ENCODE measurements at places on chromosomes 4 and X.
A peak's percentile ranks its signal among the peaks of the same experiment; 100 is the strongest.

GRCh38 chrX:18890724-18891547 lies 93.0 kb downstream of the PHKA2 start:
- no peak overlapping the region for H3K27ac ChIP-seq
- no peaks in the 10 kb centered on the region for H3K27me3 ChIP-seq
- H3K4me3 ChIP-seq = no peak overlapping the region
- H3K4me1 ChIP-seq = peaks cover 23% of the 10 kb centered on the region
- no peak for DNase-seq
- no peaks in the 10 kb centered on the region for H3K36me3 ChIP-seq

DNA sequence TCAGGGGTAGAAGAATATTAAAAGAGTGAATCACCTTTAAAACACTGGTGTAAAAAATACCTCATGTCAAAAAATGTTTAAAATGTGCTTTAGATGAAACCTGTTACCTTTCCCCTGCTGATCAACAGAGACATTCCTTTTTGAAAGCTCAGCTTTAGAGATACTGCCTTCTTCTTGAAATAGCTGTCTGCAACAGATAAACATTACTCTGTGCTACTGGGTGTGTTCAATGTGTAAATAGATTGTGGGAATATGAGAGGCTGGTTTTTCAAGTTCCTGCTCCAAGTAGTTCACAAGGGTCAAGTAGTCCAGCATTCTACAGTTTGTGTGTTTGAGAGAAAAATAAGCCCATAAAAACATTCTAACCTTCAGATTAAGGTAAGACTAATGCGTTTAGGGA lies at the start of gene SYTL5:
SYTL5 (plus strand) TSS at position 263 of the 400 bp plus-strand sequence. CDS start 27,337 bp downstream, outside the sequence.
- no peak for DNase-seq
- no peaks in the 10 kb centered on the region for H3K27me3 ChIP-seq
- H3K4me3 ChIP-seq = no peak within 1 kb of the TSS
- no peaks in the 10 kb centered on the region for H3K4me1 ChIP-seq
- no peaks in the 10 kb centered on the region for H3K36me3 ChIP-seq

GRCh38 chr4:64781737-64782326 lies 372.6 kb upstream of the TECRL start:
- no peak overlapping the region for H3K4me3 ChIP-seq
- H3K36me3 ChIP-seq = no peaks in the 10 kb centered on the region
- H3K27me3 ChIP-seq = no peaks in the 10 kb centered on the region
- no peak overlapping the region for H3K27ac ChIP-seq
- DNase-seq = no peak
- H3K4me1 ChIP-seq = no peaks in the 10 kb centered on the region

GRCh38 chr4:134753390-134753789 lies 551.8 kb upstream of the PABPC4L start:
- H3K4me3 ChIP-seq = no peak overlapping the region
- DNase-seq = no peak
- H3K27ac ChIP-seq = no peak overlapping the region
- no peaks in the 10 kb centered on the region for H3K4me1 ChIP-seq

DNA sequence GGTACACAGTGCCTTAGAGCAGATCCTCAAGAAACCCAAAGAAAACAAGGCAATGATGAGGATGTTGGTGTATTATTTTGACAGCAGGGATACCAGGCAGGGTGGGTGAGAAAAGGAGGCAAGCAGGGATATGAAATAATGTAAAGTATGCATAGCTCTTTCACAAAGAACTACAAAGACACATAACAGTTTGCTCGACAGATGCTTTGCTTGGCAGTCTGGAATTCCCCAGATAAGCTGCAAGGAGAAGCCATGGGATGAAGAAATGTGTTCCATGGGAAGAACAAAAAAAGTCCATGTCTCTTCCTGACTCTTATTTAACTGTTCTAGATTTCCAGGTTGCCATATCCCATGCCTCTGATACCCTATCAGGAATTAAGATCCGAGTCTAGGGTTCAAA lies 75.4 kb downstream of the FAM13A start:
- DNase-seq = no peak
- H3K27ac ChIP-seq = no peak overlapping the region
- no peaks in the 10 kb centered on the region for H3K36me3 ChIP-seq
- no peaks in the 10 kb centered on the region for H3K27me3 ChIP-seq
- peaks cover 3% of the 10 kb centered on the region for H3K4me1 ChIP-seq

GRCh38 chrX:9279234-9279544 lies 185.7 kb upstream of the TBL1X start:
- no peaks in the 10 kb centered on the region for H3K4me1 ChIP-seq
- H3K36me3 ChIP-seq = no peaks in the 10 kb centered on the region
- no peaks in the 10 kb centered on the region for H3K27me3 ChIP-seq
- DNase-seq = no peak
- no peak overlapping the region for H3K4me3 ChIP-seq
- H3K27ac ChIP-seq = peak overlapping the region; percentile 16

DNA sequence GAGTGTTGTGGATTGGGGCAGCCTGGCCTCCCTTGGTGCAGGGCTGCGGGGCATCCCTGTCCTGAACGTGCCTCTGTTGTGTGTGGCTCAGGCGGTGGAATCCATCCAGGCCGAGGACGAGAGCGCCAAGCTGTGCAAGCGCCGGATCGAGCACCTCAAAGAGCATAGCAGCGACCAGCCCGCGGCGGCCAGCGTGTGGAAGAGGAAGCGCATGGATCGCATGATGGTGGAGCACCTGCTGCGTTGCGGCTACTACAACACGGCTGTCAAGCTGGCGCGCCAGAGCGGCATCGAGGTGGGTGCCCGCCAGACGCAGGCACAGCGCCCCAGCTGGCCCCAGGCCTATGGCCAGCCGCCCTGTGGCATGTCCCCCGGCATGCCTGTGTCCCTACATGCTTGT lies 25.6 kb downstream of the MAEA start:
- H3K4me3 ChIP-seq = no peak overlapping the region
- H3K36me3 ChIP-seq = peaks cover 48% of the 10 kb centered on the region
- H3K27ac ChIP-seq = no peak overlapping the region
- no peaks in the 10 kb centered on the region for H3K4me1 ChIP-seq

DNA sequence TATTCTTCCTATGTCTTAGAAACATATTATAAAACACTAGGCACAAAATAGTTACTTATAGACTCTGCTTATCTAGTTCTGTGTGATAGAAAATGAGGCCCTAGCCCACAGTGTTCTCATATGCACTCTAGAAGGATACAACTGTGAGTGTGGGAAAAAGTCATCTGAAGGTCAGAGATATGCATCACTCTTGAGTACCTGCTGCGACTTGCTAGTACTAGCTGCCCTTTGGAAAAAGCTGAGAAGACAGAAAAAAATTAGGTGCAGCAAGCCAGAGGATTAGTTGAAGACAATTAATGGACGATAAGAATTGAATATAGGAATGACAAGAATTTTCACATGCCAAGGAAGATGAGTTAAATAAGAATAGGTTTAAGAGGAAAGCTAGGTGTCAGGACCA lies 61.3 kb downstream of the MTHFD2L start:
- H3K4me1 ChIP-seq = no peaks in the 10 kb centered on the region
- H3K36me3 ChIP-seq = no peaks in the 10 kb centered on the region
- H3K27me3 ChIP-seq = no peaks in the 10 kb centered on the region
- H3K27ac ChIP-seq = no peak overlapping the region

All from sigmoid colon (tissue), 7 donors.